ENCODE measurements at places on chromosomes 12 and 14.

GRCh38 chr12:1093166-1093751 lies 102.2 kb downstream of the ERC1 start:
- peak; percentile 74 for DNase-seq

DNA sequence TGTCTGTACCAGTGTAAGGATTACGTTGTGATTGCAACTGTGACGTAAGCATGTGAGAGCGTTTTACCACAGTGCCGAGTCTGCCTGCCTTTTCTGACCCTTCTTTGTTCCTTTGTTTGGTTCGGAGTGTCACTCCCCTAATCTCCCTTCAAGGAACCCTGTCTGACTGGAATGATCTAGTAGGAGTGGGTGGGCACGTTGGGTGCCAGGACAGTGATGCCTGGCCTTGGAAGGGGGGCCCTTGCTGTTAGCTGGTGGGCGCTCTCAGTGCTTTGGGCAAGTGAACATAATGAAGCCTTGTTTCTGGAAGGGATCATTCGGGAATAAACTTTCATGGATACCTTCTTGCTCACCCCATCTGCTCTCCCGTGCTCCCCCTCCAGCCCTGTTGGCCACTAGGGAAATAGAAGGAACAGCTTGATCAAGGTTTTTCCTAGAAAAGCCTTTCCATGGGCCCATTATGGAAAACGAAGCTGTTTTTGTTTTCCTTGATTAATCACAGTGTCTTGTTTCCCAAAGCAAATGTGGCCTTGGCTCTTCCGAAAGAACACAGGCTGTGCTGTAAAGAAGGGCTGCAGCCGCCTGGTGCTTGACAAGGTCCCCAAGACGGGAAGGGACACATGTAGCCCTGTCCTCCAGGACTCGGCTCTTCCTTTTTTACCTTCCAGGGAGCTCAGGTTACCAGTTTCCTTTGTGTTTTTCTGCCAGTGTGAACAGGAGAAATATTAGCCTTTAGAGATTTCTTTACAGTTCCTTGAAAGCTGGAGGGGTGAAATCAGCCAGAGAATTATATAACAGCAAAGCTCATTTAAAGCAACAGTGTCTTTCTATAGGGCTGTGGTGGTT lies 215.5 kb downstream of the CRADD start:
- DNase-seq: peak; percentile 42

DNA sequence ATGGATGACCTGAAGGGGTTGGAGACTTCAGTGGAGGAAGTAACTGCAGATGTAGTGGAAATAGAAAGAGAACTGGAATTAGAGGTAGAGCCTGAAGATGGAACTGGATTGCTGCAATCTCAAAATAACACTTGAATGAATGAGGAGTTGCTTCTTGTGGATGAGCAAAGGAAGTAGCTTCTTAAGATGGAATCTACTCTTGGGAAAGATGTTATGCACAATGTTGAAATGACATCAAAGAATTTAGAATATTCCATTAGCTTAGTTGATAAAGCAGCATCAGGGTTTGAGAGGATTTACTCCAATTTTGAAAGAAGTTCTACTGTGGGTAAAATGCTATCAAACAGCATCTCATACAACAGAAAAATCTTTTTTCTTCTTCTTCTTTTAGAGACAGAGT lies 186.4 kb upstream of the PRKD1 start:
- no peak for DNase-seq

DNA sequence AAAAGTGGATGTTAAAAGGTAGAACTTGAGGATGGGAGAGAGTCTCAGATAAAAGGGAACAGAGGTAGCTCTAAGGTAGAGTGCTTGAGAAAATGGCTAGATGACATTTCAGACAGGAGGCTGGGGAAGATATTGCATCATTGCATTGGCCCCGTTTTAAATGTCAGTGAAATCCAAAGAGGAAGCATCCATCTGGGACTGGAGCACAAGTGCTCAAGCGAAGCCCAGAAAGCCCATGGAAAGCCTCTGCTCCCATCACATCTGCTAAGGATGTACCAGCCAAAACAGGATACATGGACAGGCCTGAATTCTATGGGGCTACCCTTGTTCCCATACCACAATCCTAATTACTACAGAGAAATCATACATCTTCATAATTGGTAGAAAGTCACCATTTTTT lies 581.5 kb upstream of the TMEM132C start:
- peak; percentile 79 for DNase-seq

DNA sequence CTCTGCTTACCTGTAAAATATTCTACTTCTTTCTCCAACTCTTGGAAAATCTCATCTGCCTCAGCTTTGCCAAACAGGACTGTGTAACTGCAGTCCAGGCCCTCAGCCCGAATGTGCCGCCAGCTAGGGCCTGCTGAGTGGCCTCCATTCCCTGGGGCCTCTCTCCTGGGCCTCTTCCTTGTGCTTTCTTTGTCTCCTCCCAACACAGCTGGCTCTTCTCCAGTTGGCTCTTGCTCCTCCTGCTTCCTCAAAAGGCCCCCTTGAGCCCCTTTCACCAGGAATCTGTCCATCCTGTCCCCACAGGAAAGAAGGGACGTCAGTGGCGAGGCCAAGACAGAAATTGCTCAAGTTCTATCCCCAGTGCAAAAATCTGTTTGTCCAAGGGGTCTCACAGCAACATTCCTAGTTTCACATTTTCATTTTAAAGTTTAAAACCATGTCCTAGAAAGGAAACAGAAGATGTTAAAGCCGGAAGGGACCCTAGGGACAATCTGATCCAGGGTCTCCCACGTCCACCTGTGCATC lies 713 bp downstream of the ALKBH2 start:
- no peak for DNase-seq

DNA sequence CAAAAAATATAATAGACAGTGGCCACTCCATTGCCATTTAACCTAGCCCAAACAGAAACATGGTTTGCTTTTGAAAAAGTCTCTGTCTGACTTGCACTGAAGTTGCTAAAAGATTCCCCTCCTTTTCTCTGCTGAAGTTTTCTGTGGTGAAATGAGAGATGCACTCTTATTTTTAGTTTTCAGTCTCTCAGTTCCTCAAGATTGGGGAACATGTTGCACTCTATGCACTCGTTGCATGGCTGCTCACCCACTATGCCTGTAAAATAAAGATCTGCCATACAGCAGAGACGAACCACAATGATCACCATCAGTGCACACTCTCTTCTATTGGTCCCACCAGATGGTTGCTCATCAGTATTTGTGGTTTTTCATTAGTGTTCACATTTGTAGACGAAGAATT lies 13.1 kb upstream of the DAAM1 start:
- no peak for DNase-seq

DNA sequence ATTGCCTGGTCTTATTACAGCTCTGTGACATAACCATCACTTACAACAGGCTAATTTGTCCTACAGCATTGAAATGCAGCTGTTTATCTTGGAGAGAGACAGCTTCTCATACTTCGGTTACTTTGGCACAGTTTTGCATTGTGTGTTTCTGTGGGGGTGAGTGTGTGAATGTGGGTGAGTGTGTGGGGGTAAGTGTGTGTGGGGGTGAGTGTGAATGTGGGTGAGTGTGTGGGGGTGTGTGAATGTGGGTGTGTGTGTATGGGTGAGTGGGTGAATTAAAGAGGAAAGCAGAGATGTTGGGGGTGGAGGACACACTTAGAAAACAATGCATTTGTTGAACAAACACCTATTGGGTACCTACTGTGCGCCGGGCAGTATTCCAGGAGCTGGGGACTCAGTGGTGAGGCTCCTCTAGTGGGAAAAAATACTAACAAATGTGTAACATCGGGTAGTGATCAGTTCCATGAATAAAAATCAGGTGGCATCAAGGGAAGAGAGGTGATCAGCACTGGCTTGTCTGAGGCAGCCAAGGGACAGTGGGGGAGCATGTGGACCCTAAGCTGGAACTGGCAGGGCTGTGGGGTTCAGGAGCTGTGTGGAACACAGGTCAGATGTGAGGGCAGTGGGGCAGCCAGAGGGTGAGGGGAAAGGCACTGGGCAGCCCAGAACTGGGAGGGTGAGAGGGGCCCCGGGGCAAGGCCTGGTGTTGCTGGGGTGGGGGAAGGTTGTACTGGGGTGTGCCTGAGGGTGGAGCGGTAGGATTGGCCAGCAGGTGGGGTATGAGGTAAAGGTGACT lies 44.1 kb upstream of the AMN start:
- no peak for DNase-seq

Data from NCI-H446 (cell line).